ENCODE measurements at places on chromosomes 16 and 17.

- peak; percentile 71 for DNase-seq
These were observed 667 bp downstream of the EFCAB13 start for GRCh38 chr17:47324224-47325020.

- no peak for DNase-seq
These were observed 225.3 kb upstream of the COX10 start for GRCh38 chr17:13843862-13844635.

DNA sequence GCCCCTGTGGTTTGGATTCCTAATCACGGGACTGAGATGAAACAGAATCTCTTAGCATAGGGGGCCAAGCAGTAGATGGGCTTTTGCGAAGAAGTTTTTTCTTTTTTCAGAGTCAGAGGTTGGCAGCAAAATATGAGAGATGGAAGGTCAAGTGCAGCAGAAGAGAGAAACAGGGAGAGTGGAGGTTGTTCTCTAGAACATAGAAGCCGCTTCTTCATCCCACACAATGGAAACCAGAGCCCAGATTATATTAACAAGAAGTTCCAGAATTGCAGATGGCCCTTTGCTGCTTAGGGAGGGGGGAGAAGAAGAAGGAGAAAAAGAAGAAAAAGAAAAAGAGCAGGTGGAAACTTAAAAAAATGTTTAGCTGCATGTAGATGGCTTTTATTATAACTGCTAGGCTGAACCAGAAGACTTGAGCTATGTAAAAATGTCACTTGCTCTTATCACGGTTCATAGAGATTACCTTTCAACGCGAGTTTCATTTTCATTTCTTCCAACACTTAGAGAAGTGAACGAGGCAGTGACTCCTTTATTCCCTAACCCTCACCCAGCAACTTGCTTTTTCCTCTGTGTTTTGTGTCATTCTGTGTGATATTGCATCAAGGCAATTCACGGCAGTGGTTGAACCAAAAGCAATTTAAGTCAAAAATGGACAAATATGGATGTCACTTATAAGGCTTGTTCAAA is 737.5 kb downstream of the WWOX start:
- DNase-seq: no peak

- DNase-seq: no peak
These were observed 11.2 kb downstream of the PDZD9 start for GRCh38 chr16:21989751-21990150.

DNA sequence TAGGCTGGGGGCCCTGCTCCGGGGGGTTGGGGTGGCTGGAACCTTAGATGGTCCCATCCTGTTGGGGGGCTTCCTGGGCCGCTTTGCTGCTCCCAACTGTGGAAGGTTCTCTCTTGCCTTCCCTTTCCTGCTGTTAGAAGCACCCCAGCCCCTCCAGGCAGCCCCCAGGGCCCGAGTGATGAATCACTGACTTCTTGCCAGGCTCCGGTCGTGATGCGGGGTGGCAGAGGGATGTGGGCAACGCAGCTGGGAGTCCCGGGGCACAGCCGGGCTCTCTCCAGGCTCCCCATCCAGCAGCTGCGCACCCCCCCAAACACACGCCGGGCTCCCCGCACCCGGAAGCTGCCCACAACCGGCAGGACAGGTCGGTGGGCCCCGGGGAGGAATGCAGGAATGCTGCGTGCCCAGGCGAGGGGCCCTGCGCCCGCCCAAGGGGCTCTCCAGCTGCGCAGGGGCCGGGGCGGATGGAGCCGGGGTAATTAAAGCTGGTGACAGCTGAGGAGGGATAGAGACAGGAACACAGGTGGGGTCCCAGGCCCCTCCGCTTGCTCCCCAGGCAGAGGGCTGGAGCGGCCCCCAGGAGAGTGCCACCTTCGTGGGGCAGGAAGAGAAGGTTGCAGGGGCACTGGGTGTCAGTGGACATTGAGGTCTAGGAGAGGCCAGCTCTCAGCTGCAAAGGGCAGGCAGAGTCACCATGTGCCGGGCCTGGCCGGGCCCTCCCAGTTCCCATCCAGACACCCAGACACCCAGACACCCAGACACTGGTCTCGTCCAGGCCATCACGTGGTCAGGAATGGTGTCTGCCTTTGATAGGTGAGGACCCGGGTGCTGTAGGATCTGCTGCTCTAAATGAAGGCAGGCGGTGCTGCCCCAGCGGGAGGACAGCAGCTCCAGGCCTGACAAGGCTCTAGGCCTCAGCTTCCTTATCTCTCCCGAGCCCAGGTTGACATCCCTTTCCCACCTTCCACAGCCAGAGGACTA is 15.0 kb upstream of the SLC38A10 start:
- DNase-seq: no peak

DNA sequence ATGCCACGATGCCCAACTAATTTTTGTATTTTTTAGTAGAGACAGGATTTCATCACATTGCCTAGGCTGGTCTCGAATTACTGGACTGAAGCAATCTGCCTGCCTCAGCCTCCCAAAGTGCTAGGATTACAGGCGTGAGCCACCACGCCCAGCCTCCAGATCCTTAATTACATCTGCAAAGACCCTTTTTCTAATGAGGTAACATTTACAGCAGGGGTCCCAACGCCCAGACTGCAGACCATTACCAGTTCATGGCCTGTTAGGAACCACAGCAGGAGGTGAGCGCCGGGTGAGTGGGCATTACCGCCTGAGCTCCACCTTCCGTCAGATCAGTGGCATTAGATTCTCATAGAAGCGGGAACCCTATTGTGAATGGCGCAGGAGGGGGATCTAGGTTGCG is 4.0 kb upstream of the RAB11FIP4 start:
- no peak for DNase-seq

GRCh38 chr17:51475730-51476129 is 215.4 kb downstream of the UTP18 start:
- no peak for DNase-seq

GRCh38 chr16:2288726-2289125 is 20.8 kb upstream of the RNPS1 start:
- no peak for DNase-seq

DNA sequence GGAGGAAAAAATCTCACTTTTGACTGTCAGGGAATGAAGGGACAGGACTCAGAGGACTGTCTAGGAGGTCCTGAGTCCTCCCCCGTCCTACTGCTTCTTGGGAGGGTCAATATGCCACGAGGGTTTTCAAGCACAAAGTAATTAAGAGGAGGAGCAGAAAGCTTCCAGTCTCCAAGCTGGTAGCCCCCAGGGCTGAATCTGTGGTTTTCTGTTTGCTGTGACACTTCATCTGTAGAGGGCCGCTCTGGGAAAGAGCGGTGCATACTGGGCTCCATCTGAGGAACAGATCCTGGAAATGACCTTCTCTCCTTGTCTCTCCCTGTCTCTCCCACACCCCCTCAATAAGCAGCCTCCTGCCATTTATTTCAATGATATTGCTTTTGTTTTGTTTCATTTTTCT is 180.1 kb upstream of the SDK2 start:
- DNase-seq: no peak

DNA sequence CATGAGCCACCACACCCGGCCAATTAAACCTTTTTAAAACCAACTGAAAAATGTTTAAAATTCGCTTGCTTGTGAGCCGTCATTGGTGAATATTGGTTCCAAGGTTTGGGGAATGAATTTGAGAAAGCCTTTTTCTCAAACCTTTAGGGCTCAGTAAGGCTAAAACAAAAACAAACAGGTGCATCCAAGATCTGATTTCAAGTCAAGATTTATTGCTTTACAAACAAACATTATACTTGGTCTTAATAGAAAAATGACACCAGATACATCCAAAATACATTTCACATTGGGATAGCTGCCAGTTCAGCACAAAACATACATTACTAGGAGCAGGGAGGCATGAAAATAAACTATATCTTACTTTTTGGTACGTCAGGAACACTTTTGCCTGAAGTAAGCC is 5.4 kb downstream of the C17orf58 start:
- no peak for DNase-seq

- peak; percentile 63 for DNase-seq
These were observed 3.4 kb upstream of the MLLT6 start for GRCh38 chr17:38701504-38702165.

DNA sequence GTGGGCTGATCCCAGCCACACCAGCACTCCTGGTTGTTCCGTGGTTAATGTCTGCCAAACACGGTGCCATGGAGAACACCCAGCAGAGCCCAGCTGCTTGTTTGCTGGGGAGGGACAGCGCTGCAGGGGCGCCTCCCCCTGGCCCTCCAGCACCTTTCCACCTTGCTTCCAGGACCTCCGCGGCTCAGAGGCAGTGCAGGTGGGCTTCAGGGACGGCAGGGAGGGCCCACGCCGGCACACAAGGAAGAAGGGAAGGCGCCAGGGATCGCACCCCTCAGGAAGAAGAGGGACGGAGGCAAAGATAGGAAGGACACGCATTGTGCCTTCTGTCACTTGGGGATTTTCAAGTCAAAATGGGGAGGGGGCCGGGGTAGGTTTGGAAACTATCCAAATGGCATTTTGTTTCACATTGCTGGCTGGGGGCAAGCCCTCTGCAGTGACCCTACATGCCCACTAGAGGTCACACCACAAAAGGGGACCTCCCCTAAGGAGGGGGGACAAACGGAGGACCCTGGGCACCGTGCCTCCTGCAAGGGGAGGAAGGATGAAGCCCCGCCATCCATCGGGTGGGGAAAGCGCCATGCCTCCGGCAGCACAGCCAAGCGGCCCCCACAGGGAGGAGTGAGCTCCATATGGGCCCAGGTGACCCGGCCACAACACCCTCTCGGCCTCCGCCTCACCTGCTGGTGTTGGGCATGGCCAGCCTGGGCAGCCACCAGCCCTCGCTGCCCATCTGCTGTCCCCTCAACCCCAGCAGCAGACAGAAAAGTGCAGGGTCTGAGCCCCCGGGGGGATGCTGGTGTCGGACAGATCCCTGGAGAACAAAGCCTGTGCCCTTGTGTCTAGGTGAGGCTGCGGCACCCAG is 7.5 kb upstream of the C16orf95 start:
- no peak for DNase-seq

DNA sequence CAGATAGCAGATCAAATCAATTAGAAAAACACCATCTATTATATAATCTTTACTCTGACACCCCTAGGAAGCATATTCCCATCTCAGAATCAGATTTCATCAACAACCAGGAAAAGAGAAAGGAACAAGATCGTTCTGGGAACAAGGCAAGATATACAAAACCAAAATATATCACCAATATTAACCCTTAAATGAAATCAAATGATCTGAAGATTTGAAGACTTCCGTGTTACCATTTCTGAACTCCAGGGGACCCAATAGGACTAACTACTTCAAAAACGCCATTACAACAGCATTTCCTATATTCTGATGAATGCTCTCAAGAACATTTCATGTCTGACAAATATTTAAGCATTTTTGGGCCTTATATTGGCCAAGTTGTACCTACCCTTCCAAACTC is 624.2 kb upstream of the ZFHX3 start:
- DNase-seq: no peak

- DNase-seq: no peak
These were observed 35.4 kb downstream of the TBCD start for GRCh38 chr17:82787081-82787848.

- DNase-seq: no peak
These were observed 37.7 kb downstream of the LDHD start for GRCh38 chr16:75078886-75079285.

Data from stimulated activated naive CD4-positive, alpha-beta T cell (primary cell).